C1 segment of cervical spinal cord (tissue), 14 donors: ENCODE measurements at places on chromosomes 3 and 15.

GRCh38 chr3:174325171-174325570 lies 534.0 kb upstream of the NAALADL2 start:
- no peak for DNase-seq

GRCh38 chr15:36507458-36507857 lies 72.0 kb upstream of the CDIN1 start:
- no peak for DNase-seq

GRCh38 chr15:75178171-75178937 lies 23.3 kb upstream of the C15orf39 start:
- DNase-seq, result peak; percentile 60

GRCh38 chr3:66609660-66610561 lies 109.1 kb upstream of the LRIG1 start:
- no peak for DNase-seq

GRCh38 chr3:152051501-152052404 lies 178.3 kb downstream of the SUCNR1 start:
- no peak for DNase-seq

- DNase-seq, result no peak
These were observed 71.3 kb upstream of the FNDC3B start for GRCh38 chr3:171967932-171968678.

GRCh38 chr3:15159501-15160136 lies 46.4 kb upstream of the CAPN7 start:
- DNase-seq, result no peak
